ENCODE measurements at places on chromosomes 5 and 9.

- no peak for DNase-seq
Observed at GRCh38 chr5:33921002-33921401, 15.2 kb upstream of the RXFP3 start.

DNA sequence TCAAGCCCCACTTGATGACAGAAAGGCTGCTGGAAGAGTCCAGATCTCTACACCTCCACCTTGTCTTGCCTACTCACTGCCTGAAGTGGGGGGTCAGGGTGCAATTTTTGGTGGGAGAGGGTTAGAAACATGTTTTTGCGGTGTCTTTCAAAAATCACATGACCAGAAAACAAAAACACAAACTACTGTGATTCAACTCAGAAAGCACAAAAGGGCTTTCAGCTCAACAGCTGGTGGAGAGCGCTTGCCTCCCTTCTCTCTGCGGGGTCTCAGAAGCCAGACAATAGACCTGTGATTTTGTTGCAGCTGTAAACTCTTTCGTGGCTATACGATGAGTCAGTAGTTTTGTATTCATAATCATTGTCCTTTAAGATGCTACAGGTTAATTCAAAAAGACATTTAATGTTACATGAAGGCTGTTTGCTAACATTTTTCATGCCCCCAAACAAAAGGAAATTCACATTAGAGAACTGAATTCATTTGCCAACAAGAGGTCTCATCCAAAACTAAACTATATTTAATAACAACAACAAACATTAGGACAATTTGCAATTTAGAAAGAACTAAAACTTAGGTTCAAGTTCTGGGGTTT, 172.6 kb upstream of the RAI14 start:
- no peak for DNase-seq

GRCh38 chr5:127969002-127969401, 114.6 kb upstream of the SLC12A2 start:
- no peak for DNase-seq

DNA sequence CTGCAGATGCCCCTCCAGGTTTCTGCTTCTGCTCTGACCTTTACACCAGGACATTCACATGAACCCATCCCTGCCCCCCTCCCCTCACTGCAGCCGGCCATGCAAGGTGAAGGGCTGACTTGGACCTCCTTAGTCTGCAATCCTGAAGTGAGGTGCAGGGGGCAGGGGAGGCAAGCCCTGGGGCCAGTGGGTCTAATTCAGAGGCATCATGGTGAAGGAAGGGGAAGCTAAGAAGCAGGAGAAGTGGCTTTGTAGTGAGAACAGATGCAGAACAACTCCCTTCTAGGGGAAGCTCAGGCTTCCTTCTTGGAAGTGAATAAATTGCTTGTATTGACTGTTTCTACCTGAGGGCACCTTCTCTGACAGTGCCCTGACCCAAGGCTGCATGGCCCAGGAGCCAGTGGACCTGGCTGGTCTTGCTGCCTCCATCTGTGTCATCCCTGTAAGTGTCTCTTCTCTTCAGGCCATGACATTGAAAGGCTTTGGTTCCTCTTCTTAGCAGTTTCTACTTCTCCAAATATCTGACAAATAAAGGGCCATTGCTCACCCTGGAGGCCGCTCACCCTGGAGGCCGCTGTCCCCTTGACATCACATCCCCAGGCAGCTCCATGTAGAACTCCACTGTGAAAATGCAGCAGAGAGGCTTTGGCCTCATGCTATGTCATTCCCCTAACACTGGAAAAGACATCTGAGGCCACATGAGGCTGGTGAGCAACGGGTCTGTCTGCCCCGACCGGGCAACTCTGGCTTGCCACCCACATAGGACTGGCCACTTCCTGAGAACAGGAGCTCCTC, 55.3 kb downstream of the GADD45G start:
- no peak for DNase-seq

DNA sequence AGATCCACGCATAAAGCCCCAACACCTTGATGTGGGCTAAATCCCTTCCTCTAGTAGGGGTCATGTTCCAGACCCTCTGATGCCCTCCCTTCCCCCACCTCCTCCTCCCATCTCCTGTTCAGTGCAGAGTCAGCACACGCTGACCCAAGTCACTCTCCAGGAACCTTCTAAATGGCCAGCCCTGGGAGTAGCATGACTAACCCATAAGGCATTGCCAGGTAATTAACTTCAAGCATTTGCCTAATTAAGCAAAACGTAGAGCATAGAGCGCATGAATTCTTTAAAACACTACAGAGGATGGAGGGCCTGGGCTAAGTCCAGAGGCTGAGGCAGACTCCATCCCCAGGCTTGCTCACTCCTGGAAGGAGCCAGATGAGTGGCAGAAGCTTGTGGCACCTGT, 276.3 kb upstream of the MSX2 start:
- no peak for DNase-seq

DNA sequence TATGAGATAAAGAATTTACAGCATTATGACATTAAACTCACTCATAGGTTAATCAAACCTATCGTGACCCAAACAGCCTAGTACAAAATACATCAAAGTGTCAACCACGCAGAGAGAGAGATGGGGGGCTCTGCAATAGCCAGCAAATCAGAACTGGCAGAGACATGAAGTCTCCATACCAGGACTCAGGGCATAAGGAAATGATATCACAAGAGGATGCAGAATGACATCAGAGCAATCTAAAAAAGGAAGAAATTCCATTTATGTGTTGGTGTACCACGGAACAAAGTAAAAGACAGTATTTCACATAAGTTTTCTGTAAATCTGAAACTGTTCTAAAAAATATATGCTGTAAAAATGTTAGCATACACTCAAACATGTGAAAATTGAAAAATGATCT, 24.6 kb downstream of the BICD2 start:
- no peak for DNase-seq

DNA sequence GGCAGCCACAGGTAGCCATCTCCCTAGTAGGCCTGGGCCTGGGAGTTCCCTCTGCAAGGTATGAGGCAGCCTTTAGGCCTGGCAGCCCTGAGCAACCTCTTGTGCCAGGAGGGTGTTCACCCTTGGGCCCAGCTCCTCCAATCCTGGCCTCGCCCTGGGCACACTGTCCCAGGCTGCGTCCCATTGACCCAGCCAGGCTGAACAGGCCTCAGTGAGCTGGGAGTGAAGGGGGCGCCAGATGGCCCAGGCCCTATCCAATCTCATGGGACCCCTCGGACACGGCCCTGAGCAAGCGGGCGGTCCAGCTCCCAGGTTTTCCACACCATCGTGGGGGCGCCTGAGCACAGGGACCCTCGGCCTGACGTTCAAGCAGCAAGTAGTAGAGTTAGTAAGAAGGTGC, 14.5 kb downstream of the SH3GLB2 start:
- no peak for DNase-seq

DNA sequence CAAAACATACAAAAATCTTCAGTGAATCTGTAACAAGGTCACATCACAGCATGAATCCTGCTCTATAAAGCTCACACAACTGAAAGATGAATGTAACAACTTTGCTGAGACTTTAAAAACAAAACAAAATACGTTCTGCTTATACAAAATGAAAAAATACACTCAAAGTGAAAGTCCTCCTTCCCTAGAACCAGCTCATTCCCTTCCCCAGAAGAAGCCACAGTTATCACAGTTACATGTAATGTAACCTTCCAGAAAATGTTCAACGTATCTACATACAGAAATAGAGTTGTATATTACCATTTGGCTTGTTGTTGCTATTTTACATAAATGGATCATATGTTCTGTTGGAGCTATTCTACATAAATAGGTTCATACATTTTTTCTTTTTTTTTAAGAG, 2.6 kb downstream of the AUH start:
- no peak for DNase-seq

DNA sequence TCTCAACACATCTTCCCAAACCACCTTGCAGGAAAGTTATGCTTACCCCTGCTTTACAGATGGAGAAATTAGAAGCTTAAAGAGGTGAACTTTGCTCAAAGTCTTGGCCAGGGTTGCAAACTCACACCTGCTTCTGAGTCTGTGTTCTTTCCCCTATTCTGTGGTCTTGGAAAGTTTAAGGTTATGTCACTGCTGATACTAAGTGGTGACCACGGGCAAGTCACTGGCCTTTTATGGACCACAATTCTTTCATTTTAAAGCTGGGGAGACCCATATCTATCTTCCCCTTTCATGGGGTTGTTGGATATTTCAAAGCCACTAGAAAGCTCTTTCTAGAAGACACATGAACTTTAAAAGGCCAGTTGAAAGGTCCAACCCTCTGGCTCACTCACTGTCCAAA, 95.4 kb upstream of the KLF4 start:
- DNase-seq: no peak

- DNase-seq: no peak
Observed at GRCh38 chr9:123399803-123400378, 43.9 kb downstream of the CRB2 start.

DNA sequence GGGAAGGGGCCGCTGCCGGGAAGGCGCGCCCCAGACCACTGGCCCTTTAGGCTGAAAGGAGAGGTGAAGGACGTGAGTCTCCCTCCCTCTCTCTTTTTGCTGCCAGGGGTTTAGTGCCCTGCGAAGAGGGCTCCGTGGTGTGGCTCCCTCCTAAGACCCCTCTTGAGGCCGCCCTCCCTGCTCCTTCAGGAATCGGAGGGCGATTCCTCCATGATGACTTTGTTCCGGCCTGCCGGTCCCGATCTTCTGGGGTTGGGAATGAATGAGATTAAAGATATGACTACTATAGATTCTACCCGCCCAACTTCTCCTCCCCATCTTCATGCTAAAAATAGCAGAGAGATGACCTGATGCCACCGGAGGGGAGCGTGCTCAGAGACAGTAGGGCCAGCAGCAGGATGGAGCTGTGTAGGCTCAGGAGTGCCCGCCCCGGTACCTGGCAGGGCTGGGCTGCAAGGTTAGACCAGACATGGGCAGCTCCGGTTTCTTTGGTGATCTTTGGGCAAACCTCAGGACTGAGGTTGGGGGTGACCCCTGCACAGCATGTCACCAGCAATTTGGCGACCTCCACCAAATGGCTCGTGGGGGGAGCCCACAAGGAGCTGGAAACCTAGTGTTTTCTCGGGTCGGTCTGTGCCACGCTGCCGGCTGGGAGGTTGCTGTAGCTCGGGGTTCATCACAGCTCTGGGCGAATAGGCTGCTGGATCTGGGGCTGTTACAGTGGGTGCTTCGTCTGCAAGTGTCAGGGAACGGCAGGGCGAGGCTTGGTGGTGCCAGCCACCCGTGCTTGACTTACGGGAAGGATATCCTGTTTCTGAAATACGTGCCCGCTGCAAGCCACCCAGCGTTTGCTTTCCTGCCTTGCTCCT, 1.7 kb downstream of the OLFM1 start:
- no peak for DNase-seq

GRCh38 chr5:1468629-1469527, 23.6 kb upstream of the SLC6A3 start:
- no peak for DNase-seq

DNA sequence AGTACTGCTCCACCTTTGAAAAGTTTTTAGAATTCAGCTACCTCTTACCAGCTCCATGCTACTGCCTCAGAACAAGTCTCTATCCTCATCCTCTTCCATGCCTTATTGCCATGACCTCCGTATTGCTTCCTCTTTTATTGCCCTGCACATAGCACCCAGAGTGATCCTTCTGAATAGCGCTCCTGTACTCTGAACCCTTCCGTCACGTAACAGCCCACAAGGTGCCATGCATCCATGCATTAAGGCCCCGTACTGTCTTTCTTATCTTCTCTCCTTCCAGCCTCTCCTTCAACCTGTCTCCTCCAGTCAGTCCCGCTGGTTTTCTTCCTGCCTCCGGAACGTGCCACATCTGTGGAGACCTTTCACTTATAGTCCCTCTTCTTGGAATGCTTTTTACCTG, 273.3 kb upstream of the SEMA6A start:
- no peak for DNase-seq

- DNase-seq: no peak
Observed at GRCh38 chr5:106656821-106657220, 1013.9 kb downstream of the EFNA5 start.
